Sigmoid colon (tissue), 7 donors: ENCODE measurements at places on chromosomes 2 and 18. TPM values are rescaled to one million over a fixed set of nuclear protein-coding genes. Genes with fewer than 3 reads are reported as not detected.

CLEC4F gene
- not detected for total RNA-seq

DHRS9 gene
- total RNA-seq: 0.54 TPM

DNA sequence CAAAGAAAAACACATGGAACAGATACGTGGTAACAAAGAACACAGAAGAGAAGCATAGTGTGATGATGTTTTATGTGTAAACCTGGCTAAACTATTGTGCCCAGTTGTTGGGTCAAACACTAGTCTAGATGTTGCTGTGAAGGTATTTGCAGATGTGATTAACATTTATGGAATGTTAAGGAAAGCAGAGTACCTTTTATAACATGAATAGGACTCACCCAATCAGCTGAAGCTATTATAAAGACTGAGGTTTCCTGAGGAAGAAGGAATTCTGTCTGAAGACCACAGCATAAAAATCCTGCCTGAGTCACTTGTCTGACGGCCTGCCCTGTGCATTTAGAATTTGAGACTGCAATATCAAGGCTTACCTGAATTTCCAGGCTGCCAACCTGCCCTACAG is 253.1 kb downstream of the DYM start:
- no peak for DNase-seq

GRCh38 chr2:112493858-112494648 is 12.1 kb downstream of the TTL start:
- DNase-seq: no peak

DNA sequence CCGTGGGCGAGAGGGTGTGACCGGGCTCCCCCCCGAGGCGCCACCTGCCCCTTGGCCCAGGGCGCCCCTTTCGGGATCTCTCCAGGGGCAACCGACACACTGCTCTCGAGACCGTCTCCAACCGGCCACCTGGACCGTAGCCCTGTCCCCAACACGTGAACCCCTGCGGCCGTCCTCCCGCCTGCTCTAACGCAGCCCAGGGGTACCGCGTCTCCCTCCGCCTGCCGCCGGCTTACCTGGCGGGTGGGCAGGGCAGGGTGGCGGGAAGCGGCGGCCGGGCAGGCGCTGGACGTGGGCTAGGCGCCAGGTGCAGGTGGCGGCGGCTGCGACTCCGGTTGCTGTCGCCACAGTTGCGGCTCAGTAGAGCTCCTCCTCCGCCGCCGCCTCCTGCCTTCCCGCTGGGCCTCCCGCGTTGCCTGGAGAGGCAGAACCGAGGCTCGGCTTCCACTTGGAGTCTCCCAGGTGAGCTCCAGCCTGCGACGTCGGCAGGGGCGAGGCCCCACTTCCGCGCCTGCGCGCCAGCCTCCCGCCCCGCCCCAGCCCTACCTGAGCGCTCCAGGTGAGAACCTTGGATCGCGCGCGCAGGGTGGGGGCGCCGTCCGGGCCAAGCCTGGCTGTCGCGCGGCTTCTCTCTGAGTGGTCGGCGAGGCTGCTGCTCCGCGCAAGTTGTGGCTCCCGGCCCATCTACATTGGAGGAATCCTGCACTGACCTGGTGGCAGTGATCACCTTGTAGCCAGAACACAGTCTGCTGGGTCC is at the start of gene GALNT3:
GALNT3 (minus strand) TSS at position 469 of the 757 bp plus-strand sequence. CDS start 23,547 bp downstream, outside the sequence.
- peak; percentile 65 for DNase-seq
